ELR (cell line): ENCODE measurements at places on chromosomes 11 and 22.

- DNase-seq: no peak
These were observed 165.7 kb upstream of the TTC12 start for GRCh38 chr11:113148652-113149051.

- DNase-seq: no peak
These were observed 2.9 kb downstream of the DENND6B start for GRCh38 chr22:50323900-50324299.

- no peak for DNase-seq
These were observed 49.9 kb downstream of the SIK2 start for GRCh38 chr11:111652184-111652583.

DNA sequence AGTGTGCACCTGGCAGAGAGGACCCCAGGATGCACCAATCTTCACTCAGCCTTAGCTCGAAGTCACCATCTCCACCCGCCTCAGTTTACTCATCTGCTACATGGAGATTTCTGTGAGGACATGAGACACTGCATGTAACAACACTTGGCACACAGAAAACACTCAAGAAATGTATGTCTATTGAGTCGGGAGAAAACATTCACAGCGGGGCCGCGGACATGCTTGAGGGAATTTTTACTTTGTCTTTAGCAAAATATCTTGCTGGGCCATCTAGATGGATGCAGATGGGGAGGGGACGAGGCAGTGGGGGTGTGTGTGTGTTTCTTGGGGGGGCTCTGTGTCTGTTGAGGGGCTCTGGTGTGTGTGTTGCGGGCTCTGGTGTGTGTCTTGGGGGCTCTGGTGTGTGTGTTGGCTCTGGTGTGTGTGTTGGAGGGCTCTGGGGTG lies 28.4 kb upstream of the RFPL3 start:
- no peak for DNase-seq

GRCh38 chr11:130554241-130555055 lies 106.0 kb downstream of the ADAMTS15 start:
- DNase-seq: no peak

DNA sequence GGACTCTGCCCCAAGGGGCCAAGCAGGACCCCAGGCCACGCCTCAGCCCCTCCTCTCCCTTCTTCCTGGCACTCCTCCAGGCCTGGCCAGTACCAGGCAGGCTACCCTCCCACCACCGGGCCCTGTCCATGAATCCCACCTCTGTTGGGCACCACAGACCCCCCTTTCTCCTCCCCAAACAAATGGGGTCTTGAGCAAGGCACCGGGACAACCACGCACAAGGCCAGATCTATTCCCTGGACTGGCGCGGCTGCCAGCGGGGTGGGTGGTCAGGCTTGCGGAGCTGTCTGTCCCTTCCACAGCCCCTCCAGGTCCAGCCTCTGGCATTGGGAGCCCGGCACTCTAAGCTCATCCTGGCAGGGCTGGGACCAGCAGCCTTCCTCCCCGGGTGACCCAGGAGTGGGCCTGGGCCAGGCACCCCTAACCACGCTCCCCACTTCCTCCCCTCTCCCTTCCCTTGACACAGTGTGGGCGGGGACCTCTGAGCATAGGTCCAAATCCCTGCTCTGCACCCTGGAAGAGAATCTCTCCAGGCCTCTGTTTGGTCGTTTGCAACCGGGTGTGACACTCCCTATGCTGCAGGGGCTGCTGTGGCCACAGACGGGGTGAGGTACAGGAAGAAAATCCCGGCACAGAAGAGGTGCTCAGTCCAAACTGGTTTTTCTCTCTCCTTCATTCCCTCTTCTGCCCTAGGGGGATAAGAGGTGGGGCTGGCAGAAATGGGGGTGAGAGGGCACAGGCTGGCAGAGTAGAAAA lies 14.6 kb downstream of the ELFN2 start:
- no peak for DNase-seq

GRCh38 chr11:77442394-77443053 lies 31.4 kb downstream of the PAK1 start:
- DNase-seq: no peak

DNA sequence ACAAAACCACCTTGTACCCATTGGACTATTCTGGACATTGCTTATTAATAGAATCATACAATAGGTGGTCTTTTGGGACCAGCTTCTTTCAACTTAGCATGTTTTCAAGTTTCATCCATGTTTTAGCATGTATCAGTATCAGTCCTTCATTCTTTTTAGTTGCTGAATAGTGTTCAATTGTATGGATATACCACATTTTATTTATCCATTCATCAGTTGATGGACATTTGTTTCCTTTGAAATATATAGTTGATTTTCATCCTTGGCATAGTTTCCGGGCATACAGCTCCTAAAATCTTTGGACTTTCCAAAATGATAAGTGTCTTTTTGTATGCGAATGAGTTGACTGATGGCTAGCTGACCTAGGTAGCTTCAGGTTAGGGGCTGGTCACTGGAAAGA lies 12.2 kb downstream of the PPP6R3 start:
- DNase-seq: no peak

- DNase-seq: peak; percentile 77
These were observed 84.7 kb downstream of the MSANTD4 start for GRCh38 chr11:105937331-105937730.

GRCh38 chr11:73458201-73458600 lies 82.0 kb downstream of the RELT start:
- DNase-seq: no peak

DNA sequence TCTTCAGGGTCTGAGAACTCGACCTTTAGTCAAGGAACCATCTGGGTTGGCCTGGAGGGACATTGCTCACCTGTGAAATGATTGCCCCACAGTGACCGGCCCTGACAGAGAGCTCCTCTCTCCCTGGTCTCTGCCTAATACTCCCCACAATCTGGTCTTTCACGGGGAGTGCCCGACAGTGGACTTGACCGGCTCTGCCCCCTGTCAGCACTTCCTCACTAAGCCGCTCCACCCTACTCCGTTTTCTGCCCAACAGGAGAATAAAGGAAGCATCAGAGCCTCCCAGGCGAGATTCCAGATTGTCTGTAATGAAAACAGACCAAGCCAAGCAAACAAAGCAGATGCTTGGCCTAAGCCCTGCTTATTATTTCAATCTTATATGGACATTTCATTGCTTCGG lies 87.8 kb downstream of the FBXO7 start:
- DNase-seq: no peak

DNA sequence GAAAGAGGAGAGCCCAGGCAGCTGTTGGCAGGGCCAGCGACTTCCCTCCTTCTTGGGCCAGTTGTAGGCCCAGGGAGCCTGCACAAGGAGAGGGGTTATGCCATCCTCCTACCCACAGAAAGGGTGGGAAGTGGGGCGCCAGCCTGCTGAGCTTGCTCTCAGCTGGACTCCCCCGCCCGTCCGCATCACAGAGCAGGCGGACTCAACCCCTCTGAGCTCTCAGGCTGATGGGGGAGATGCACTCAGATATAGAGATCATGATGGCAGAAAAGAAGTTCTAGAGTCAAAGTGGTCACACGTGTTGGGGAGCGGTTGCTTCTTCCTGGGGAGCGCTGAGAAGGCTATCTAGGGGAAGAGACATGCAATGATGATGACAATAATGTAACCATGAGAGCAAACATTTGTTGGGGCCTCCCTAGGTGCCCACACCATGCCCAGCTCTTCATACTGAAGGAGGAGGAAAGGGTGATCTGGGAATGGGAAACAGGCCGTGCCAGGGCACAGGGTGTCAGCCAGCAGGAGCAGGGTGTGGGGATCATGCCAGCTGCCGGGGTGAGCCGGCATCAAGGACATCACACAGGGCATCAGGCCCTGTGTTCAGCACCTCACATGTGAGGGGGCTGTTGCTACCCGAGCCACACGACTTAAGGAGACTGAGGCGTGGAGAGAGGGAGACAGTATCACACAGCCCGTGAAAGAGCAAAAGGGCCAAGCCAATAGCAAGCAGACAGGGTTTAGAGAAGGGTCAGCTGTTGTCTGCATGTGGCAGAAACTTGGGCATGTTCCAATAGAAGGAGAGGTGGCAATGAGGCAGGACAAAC lies 7.7 kb downstream of the SLC35E4 start:
- DNase-seq: no peak

DNA sequence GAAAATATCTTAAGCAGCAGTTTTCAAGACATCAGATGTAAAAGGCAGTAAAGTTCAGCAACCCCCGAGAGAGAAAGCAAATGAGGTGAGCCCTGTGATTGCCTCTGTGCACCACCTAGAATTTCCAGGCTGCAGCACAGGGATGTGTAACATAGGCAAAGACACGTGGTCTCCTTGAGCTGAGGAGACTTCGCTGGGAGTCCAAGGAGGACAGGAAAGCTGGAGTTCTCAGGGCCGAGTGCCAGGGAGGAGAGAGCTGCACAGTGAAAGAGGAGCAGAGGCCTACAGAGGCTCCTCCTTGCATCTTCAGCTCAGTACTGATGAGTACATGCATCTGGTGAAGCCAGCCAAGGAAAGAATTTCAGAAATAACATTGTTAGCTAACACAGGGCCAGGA lies 17.6 kb upstream of the TOLLIP start:
- no peak for DNase-seq

DNA sequence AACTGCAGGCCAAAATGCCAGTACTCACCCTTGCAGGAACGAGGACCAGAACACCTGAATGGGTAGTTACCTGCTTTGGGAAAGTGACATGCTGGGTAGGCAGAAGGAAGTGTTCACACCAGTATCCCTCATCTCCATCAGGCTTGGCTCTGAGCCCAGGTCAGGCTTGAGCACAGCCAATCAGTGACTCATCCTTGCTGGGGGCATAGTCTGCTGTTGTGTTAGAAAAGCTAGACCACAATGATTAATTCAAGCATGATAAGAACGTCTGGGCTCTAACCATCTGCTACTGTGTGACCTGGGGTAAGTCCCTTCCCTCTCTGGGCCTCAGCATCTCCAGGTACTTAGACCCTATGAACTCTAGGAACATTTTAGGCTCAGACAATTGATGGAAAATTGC lies 450.4 kb downstream of the MIAT start:
- DNase-seq: peak; percentile 89

DNA sequence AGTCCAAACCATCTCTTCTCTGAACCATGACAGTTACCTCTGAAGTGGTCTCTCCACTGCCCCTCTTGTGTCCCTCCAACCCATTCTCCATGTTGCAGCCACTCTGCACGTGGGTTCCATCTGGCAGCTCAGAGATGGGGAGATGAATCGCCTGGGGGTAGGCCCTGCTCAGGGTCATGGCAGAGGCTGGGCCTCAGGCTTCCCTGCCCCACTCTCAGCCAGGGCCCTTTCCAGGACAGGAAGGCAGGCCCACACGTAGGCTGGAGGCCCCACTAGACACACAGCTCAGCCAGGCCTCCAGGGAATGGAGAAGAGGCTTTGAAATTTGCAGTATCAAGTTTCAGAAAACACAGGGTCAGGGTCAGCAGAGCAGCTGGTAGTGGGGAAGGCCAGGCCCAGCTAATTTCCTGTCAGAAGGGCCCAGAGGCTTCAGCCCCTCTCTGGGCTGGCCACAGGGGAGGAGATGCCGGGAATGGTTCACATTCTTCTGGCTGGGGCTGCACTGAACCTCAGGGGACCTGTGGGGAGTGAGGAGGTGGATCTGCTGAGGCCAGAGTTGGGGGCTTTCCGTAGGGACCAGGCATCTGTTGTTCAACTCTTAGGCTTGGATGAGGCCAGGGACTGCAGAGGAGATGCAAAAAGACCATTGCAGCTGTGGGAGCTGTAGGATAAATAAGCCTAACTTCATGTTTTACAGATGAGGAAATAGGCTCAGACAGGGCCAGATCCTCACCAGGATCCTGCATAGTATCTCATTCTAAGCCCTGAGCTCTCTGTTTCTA lies 101.6 kb downstream of the SWAP70 start:
- peak; percentile 43 for DNase-seq

- peak; percentile 87 for DNase-seq
These were observed 94.5 kb downstream of the ME3 start for GRCh38 chr11:86577644-86578636.

GRCh38 chr11:77287615-77288273 lies 13.7 kb downstream of the GDPD4 start:
- DNase-seq: peak; percentile 89

GRCh38 chr11:10118865-10119264 lies 175.2 kb downstream of the SBF2 start:
- DNase-seq: no peak

GRCh38 chr22:37103151-37103550 lies 6.4 kb downstream of the TMPRSS6 start:
- no peak for DNase-seq

DNA sequence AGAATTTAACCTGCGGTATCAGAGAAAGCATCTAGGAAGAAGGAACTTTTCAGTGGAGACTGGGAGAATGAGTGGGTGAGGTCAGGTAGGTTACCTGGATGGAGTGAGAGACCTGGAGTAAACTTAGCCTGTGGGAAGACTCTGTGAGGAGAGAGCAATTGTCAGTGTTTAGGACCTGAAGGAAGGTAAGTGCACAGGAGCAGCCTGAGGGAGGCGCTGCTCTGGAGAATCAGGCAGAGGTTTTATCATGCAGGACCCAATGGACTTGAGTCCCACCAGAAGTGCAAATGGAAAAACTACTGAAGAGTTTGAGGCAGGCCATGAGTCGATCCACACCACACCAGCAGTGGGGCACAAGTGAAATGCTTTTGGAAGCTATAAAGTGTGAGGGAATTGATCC lies 10.6 kb upstream of the IFTAP start:
- DNase-seq: peak; percentile 3

DNA sequence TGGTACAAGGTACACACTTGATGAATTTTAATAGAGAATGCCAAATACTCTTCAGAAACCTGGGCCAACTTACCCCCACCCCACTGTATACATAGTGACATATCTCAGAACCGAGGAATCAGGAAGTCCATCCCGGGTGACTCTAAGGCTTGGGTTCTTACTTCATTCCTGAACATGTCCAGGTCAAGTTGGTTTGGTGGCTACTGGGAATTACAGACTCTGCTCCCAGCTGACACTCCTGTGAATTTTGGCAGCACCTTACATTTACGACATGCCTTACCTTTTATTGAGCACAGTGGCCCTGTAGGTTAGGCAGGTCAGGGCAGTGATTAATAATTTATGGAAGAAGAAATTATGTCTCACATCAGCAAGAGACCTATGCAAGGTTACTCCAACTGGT lies 70.1 kb upstream of the LDLRAD3 start:
- no peak for DNase-seq

DNA sequence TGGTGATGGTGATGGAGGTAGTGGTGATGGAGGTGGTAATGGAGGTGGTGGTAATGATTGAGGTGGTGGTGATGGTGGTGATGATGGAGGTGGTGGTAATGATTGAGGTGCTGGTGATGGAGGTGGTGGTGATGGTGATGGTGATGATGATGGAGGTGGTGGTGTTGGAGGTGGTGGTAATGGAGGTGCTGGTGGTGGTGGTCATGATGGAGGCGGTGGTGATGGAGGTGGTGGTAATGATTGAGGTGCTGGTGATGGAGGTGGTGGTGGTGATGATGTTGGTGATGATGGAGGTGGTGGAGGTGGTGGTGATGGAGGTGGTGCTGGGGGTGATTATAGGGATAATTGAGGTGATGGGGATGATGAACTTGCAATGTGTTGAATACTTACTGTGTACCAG lies 79.9 kb downstream of the MPPED1 start:
- DNase-seq: no peak
